ENCODE measurements at places on chromosomes 12 and 14. TPM values are rescaled to one million over a fixed set of nuclear protein-coding genes. Genes with fewer than 3 reads are reported as not detected.

Gene ANG
- polyA plus RNA-seq: 2.3 TPM

Gene IL22
- polyA plus RNA-seq: not detected

DNA sequence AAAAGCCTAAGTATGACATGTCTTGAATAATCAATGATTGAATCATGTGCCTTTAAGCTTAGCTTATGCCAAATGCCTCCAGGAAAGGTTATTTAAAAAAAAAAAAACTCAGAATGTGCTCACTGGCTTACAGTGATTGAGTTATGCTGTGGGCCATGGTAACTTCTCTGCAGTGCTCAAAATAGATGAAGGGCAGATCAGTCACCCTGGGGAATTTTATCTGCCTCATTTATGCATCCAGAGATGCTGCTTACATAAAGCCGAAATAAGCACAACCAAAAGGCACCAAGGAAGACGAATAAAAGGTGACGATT lies 118.7 kb upstream of the MDM1 start:
- no peak for DNase-seq

- peak; percentile 8 for DNase-seq
Measured at GRCh38 chr12:51371295-51371953, 19.8 kb downstream of the GALNT6 start.

Data from muscle of back (tissue), 13 donors.